ENCODE measurements at places on chromosomes 3 and 15.

DNA sequence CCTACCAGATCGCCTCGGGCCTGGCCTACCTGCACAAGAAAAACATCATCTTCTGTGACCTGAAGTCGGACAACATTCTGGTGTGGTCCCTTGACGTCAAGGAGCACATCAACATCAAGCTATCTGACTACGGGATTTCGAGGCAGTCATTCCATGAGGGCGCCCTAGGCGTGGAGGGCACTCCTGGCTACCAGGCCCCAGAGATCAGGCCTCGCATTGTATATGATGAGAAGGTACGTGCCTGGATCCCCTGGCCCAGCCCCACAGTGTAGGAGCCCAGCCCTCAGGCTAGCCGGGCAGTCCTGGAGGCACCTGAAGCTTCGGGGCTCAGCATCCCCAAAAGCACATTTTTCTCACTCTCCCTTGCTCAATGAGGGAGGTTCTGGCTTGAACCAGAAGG, 135.8 kb downstream of the LRRK1 start:
- DNase-seq = peak; percentile 71

DNA sequence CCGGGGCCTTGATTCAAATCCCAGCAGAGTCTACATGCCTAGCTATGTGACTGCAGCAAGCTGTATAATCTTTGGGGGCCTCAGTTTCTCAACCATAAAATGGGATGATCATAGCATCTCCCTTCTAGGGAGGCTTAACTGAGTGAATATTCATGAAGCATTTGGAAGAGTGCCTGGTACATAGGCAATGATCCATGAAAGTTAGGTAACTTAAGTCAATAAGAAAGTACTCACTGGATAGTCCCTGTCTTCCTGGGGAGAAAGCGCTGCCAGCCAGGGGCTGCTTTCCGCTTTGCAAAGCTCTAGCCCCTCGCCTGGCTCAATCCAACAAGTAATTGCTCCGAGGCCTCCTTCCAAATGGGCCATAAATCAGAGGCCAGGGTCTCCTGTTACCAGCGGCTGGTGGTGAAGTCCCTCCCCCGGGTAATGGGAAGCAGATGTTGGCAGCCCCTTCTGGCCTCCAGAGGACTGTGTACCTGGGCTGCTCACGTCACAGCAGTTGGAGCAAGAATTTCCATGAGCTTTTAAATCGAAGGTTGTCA, 521.9 kb upstream of the PROK2 start:
- no peak for DNase-seq

- DNase-seq = no peak
Observed at GRCh38 chr3:165820671-165821123, 16.5 kb downstream of the BCHE start.

- DNase-seq = no peak
Observed at GRCh38 chr3:129543999-129544398, 1.0 kb downstream of the H1-8 start.

GRCh38 chr3:134477002-134477401, 8.8 kb downstream of the ANAPC13 start:
- DNase-seq = no peak

DNA sequence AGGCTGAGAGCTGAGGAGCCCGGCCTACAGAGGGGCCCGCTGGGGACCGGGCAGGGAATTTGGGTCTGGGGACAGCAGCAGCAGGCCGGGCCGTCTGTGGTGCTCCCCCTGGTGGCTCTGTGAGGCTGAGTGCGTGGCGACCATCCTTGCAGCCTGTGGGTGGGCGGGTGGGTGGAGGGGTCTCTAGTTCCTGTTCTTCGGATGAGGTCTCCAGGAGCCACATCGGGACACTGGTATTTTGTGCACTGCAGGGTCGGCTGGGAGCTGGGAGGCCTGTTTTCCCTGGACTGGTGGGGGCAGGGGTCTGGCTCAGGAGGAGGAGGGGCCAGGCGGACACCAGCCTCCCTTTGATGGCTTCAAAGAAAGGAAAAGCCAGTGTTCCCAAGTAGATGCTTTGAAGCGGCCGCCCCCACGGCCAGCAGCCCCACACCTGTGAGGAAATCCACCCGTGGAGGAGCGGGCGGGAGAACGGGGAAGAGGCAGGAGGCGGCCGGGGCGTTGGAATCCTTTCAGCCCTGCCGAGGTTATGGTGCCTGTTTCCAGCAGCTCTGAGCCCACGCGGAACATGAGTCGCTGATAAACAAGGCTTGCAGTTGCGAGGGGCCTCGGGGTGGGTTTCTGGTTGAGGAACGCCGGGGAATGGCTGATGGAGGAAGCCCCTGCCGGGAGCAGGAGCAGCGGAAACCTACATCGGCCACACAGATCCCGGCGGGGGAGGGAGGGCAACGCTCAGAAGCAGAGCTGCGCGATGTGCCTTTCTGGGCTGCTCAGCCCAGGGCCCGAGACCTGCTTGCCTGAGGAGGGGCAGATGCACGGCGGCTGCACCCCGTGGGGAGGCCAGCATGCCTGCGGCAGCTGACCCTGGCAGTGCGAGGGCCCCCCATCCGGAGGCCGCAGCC, 154.3 kb downstream of the NSMCE3 start:
- DNase-seq = no peak

- DNase-seq = no peak
Observed at GRCh38 chr3:55267206-55267930, 219.7 kb downstream of the WNT5A start.

GRCh38 chr3:178684881-178685590, 148.8 kb downstream of the KCNMB2 start:
- no peak for DNase-seq

Measured in suprapubic skin (tissue), 4 donors.